ENCODE measurements at places on chromosomes 13 and 19.

GRCh38 chr19:31303262-31303815, 45.9 kb downstream of the TSHZ3 start:
- no peak for DNase-seq

- no peak for DNase-seq
These were observed 1.9 kb upstream of the GPI start for GRCh38 chr19:34363094-34363493.

DNA sequence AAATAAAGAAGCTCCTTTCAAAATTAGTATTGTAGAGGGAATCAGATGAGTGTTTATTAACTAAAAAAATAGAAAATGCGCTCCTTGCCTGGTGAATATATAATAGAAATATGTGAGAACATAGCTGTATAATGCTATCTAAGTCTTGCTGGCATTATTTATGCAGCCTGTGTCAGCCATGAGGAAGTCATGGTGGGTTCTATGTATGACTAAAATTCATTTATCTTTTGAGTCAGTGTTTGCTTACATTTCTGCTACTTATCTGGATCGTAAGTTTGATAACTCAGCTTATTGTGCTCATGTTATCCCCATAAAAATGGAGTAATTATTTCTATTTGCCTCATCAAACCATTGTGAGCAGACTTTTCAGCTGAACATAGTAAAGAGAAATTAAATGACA, 449.3 kb downstream of the OXGR1 start:
- DNase-seq, result no peak

GRCh38 chr19:5293612-5294378, 46.8 kb downstream of the PTPRS start:
- no peak for DNase-seq

DNA sequence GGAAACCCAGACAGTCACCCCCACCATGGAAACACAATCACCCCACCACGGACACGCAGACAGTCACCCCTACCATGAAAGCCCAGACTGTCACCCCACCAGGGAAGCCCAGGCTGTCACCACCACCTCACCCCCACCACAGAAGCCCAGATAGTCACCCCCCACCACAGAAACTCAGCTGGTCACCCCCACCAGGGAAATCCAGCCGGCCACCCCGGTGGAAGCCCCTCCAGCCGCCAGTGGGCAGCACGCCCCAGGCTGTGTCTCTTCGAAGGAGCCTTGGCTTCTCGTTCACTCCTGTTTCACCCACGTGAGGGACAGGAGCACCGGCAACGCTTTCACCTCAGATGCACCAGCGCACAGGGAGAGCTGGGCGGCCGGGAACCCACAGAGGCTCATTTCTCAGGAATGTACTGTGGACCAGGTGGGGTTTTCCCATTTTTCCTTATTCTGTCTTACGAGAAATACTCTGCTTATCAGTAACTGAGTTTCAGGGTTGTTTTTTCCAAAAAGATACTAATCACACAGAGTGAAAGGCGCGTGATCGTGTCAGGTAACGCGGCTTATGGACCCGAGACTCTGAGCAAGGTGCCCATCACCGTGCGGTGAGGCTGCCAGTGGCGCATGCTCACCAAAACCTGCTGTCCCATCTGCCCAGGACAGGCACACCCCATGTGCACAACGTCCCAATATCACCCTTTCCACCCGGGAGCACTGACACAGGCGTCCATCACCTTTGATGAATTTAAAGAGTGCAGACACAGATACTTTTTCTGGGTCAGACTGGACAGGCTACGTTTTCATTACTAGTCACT, 28.0 kb downstream of the CARS2 start:
- DNase-seq, result no peak

GRCh38 chr13:48235341-48236135, 2.5 kb downstream of the ITM2B start:
- DNase-seq, result peak; percentile 19

- no peak for DNase-seq
These were observed 184.3 kb upstream of the TRPC4 start for GRCh38 chr13:38053896-38054295.

- DNase-seq, result peak; percentile 31
These were observed 5.5 kb upstream of the SAE1 start for GRCh38 chr19:47124937-47125668.

GRCh38 chr13:46389457-46390451, 2.7 kb upstream of the RUBCNL start:
- DNase-seq, result no peak

DNA sequence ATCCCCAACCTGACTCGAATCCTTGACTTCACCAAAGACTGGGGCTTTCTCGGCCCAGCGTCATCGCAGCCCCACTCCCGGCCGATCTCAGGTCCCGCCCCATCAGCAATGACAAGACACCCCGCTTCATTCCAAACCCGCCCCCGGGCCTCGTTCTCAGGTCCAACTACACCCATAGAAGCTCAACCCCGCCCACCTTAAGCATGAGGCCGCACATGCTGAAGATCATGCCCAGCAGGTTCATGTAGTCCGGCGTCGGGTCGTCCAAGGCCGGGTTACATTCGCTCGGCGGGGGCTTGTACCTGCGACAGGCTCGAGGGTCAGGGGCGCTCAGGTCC, 2.3 kb downstream of the WDR83 start:
- peak; percentile 78 for DNase-seq

GRCh38 chr19:48023518-48023917, 20.4 kb downstream of the CABP5 start:
- DNase-seq, result no peak

DNA sequence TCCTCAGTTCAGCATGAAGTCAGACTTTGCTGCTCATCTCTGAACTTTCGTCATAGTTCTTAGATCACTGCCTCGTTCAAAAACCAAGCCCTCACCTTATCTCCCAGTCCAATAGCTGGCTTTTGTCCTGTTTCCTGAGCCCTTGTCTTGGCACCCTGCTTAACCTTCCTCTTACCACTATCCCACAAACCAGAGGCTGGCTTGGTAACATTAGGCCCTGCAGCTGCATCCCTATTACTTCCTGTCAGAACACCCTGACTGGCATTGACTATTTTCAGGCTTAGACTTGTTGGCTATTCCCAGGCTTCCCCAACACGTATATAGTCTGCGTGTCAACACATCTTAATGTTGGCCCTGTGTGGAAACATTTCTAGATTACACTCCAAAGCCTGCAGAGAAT, 172.4 kb downstream of the VWA8 start:
- no peak for DNase-seq

DNA sequence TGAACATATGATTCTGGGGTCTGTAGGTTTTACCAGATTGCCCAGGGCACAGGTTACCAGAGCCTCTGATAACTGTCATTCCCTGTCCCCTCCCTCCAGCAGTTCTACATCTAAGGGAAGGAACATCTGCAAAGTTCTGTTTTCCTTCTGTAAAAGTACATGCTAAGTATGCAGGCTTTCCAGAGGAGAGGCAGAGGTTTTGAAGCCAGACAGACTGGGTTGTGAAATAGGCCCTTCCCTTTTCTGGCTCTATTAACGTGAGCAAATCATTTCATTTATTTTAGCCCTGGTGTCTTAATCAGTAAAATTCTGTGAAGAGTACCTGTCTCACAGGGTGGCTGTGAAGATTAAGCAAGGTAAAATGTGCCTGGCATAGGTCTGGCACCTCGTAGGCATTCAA, 66.1 kb upstream of the C1QTNF9 start:
- no peak for DNase-seq

GRCh38 chr13:82076496-82076895, 1735.6 kb upstream of the SPRY2 start:
- DNase-seq, result no peak

- peak; percentile 79 for DNase-seq
These were observed 693 bp upstream of the TMED1 start for GRCh38 chr19:10836479-10837330.

GRCh38 chr19:19587771-19588170, 30.7 kb downstream of the PBX4 start:
- DNase-seq, result no peak

DNA sequence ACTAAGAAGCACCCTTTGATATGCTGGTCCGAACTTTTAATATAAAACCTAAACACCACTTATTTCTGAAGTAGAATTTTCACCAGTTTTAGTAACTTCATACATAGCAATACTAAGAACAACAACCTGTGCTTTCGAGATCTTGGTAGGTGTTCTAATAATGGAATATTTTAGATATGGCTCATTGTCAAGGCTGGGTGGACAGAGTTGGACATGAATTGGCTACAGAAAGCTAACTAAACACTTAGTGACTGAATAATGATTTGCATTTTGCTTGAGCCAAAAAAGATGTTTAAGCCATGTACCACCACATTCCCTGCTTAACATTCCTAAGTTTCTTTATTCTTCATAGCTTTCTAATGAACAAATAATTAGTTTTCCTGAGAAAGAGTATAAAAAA, 344.3 kb upstream of the SGCG start:
- no peak for DNase-seq

DNA sequence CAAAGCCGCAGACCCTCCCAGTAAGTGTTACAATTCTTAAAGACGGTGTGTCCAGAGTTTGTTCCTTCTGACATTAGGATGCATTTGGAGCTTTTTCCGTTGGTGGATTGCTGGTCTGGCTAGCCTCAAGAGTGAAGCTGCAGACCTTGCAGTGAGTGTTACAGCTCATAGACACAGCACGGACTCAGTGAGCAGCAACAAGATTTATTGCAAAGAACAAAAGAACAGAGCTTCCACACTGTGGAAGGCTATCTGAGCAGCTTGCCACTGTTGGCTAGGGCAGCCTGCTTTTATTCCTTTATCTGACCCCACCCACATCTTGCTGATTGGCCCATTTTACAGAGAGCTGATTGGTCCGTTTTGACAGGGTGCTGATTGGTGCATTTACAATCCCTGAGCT, 242.8 kb upstream of the SGCG start:
- no peak for DNase-seq

- no peak for DNase-seq
These were observed 174.1 kb downstream of the FGF14 start for GRCh38 chr13:102227741-102228140.
